ENCODE measurements at places on chromosomes 11 and 22.

GRCh38 chr11:134761926-134762247, 349.8 kb upstream of the B3GAT1 start:
- DNase-seq, result no peak

DNA sequence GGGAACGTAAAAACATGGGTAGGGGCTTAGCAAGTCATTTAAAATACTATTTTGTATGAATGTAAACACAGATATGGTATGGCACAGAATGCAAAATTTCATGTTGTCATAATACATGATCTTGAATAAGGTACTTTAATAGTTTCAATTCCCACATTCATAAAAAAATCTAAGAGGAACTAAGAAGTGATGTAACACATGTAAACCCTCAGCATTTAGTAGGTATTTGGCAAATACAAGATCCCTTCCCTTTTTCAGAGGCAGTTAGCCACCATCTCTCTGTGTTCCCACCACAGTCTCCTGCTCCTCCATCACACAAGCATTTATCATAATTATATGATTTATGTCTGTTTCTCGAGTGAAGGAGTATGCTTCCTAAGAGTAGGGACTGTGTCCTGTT, 251.8 kb downstream of the TENM4 start:
- no peak for DNase-seq

GRCh38 chr22:46971099-46971763, 208.8 kb downstream of the TBC1D22A start:
- DNase-seq, result no peak

DNA sequence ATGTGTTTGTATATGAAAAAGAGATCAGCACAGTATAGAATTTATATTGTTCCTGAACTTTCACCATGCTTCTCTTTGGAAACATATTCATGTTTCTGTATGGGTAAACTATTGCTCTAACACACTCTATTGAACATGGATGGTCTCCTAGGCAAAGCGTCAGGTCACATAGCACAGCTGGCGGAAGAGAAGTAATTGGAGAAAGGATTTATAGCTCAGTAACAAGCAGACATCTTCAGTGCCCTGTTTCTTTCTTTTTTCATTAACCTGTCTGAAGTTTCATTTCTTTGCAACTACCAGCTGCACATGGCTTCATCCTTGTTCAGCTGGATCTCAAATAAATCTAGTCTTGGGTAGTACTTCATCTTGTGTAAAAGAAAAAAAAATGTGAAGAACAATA, 84.4 kb upstream of the TRPC6 start:
- DNase-seq, result no peak

GRCh38 chr22:22687638-22688500, 43.5 kb downstream of the GGTLC2 start:
- no peak for DNase-seq

- no peak for DNase-seq
Observed at GRCh38 chr22:43985532-43985931, 30.3 kb downstream of the SAMM50 start.

DNA sequence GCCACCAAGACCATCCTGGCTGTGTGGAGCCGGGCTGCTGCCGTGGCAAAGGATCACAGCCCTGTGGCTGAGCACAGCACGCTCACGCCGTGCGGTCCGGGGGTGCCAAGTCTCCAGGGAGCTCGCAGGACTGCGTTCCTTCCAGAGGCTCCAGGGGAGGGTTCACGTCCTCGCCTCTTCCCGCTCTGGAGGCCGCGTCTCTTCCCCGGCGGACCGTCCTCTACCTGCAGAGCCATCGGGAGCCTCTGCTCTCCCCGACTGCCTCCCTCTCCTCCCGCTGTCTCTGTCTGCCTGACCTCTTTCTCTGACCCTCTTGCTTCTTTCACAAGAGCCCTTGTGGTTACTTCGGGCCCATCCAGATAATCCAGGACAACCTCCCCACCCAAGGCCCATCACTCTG, 11.4 kb upstream of the MUC5AC start:
- DNase-seq, result no peak

DNA sequence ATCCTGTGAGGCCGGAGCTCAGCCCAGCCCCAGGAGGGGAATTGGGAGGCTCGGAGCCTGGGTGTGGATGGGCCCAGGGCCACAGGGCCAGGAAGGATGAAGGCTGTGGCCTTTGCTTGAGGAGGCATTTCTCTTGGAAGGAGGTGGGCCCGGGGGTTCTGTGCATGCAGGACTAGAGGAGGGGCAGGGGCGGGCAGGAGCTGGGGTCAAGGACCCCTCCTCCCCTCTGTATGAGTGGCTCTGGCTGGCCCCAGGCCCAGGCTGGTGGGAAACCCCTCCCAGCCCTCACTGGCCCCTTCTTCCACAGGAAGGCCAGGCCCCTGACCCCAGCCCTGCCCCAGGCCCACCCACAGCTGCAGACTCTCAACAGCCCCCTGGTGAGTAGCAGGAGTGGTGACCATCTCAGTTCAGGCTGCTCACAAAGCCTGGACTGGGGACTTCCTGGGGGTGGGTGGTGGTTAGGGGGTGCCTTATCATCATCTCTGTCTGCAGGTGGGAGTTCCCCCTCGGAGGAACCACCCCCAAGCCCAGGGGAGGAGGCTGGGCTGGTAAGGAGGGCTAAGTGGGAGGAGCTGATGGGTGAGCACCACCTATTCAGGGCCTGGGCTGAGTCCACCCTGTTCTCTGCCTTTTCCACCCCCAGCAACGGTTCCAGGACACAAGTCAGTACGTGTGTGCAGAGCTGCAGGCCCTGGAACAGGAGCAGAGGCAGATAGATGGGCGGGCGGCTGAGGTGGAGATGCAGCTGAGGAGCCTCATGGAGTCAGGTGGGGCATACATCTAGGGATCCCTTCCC, 6.0 kb downstream of the KCNK7 start:
- DNase-seq, result no peak

GRCh38 chr11:4523666-4524065, 21.3 kb upstream of the OR52M1 start:
- no peak for DNase-seq

DNA sequence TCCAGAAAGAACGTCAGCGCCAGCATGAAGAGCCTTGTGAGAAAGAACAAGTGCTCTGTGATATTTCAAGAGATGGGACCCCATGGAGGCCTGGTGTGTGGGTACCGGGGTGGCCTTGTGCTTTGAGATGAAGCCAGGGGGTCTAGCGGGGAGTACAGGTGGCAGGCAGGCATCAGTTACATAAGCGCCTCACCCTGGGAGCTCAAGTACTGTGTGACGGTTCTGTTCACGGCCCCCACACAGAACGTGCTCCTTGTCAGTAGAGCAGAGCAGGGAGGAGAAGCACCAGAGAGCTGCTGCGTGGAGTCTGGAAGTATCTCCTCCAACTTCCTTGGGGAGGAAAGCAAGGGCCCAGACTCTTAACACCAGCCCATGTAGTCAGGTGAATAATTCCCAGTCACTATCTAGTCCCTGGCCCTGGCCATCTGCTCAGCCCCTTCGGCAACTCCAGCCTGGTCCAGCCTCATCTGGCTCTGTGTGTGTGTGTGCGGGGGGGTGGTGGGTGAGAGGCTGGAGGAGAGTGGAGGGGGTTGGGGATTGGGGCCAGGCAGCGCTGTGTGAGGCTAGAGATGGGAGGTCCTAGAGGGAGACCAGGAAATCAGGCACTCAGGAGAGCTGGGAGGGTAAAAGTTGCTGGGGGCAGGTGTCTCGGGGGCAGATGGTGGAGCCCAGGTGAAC, 32.4 kb downstream of the MCM5 start:
- DNase-seq, result no peak

DNA sequence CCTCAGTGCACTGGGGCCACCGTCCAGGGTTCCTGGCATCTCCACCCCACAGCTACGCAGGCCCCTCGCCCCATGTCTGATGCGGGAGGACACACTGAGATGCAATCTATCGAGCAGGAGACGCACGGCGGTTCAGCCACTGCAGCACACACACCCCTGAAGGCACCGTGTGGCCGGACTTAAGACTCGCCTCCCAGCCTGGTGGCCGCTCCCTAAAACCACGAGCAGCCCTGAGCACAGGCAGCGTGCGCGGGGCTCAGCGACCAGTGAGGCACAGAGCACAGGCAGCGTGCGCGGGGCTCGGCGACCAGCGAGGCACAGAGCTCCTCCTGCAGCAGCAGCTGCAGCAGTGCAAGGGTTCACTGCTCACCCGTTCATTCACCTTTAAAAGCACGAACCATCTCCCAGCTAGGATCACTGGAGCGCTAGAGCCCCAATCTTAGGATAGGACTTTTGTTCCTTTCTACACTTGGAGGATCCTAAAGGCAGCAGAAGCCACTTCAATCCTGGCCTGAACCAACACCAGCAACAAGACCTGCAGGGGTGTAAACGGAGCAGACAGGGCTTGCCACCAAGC, 31.4 kb downstream of the TOLLIP start:
- no peak for DNase-seq

DNA sequence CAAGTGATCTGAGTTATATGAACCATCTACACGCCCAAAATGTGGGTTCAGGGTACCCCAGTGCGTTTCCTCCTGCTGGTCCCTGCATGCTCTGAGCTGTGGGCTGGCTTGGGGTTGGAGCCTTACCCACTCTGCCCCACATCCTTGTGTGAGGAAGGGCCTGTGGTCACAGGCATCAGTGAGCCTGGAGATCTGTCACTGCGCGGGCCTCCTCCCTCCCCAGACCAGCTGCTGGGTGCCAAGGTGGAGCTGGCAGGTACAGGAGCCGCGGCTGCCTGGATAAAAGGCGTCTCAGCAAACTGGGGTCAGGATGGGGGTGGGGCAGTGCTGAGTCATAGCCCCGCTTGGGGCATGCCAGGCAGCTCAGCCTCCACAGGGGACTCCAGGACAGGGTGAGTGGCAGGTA, 17.9 kb downstream of the GNAZ start:
- DNase-seq, result no peak

GRCh38 chr22:32796865-32797573, 4.5 kb upstream of the TIMP3 start:
- peak; percentile 24 for DNase-seq
